ENCODE measurements at places on chromosomes 5 and 9.

DNA sequence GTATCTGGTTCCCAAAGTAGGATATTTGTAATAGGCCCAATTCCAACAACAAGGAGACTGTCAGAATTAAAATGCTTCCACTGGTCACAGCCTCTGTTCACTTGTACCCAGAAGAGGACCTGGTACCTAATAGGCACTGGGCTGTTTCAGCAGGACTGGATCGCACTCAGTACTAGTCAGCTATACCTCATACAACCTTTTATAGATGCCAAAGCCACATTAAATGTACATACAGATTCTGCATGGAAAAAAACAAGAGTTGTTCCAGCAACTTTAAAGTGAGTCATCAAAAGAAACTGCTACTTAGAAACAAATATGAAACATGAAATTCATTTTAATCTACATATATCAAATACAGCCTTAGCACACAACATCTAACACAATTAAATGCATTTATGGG lies 87.5 kb downstream of the GPR21 start:
- no peak for DNase-seq

GRCh38 chr5:10366310-10367272 lies 13.1 kb downstream of the MARCHF6 start:
- no peak for DNase-seq

DNA sequence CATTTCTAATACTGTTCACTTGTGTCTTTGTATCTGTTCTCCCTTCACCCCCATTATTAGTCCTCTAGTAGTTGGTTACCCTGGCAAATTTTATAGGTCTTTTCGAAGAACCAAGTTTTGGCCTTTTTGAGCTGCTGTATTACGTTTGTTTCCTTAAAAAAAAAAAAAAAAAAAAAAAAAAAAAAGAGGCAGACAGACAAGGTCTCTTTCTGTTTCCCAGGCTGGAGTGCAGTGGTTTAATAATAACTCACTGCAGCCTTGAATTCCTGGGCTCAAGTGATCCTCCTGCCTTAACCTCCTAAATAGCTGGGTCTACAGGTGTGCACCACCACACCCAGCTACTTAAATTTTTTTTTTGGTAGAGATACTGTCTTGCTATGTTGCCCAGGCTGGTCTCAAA lies 20.9 kb downstream of the DDX4 start:
- no peak for DNase-seq

DNA sequence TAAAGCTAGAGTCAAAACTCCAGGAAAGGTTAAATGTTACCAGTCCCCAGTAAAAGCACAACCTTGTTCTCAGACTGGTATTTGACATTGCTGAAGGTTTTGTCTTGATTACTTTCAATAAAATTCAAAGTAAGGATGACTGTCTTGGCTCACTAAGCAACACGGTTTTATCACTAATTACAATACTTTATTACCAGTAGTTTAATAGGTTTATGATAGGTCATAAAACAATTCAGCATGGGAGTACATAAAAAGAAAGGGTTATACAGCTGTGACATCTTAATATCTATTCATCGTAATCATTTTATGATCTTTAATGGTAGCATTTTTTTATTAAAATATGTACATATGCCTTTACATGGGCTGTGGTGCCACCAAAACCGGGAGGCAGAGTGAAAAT lies 370.7 kb upstream of the IRX2 start:
- DNase-seq: no peak

GRCh38 chr5:44875661-44876605 lies 67.2 kb downstream of the MRPS30 start:
- DNase-seq: no peak

DNA sequence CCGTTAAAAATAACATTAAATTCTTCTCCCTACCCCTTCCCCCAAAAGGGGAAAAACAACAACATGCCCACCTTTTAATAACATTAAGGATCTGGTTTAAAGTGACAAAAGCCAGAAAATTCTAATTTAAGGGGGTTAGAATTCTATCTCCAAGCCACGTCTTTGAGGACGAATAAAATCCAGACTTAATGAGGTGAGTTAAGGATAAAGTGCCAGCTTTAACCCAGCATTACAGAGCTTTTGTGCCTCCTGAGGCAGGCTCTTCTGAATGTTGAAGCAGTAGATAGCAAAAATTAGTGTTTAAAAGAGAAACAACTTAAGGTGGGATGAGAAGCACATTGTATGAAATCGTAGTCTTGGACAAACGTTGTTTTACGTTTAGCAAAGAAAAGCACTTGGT lies 329.0 kb upstream of the MPDZ start:
- DNase-seq: no peak

GRCh38 chr9:135281791-135282737 lies 194.6 kb downstream of the OLFM1 start:
- DNase-seq: no peak

GRCh38 chr9:80649496-80649895 lies 1039.9 kb downstream of the TLE1 start:
- DNase-seq: no peak

DNA sequence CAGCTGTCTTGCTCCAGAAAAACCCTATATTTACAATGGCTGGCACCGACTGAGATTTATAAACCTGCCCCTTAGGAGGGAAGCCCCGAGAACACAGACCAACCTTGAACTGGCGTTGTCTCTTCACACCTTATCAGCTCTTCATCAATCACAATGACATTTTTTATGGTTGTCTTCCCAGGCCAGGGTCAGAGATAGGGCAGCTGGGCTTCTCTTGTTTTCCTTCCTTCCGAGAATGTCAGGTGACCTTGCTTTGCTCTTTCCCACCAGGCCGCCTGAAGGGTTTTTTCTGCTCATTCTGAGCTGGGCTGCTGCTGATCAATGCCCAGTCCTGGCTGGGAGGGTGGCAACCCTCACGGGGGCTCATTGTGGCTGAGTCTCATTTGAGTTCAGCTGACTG lies 619.1 kb downstream of the CCDC171 start:
- DNase-seq: no peak

DNA sequence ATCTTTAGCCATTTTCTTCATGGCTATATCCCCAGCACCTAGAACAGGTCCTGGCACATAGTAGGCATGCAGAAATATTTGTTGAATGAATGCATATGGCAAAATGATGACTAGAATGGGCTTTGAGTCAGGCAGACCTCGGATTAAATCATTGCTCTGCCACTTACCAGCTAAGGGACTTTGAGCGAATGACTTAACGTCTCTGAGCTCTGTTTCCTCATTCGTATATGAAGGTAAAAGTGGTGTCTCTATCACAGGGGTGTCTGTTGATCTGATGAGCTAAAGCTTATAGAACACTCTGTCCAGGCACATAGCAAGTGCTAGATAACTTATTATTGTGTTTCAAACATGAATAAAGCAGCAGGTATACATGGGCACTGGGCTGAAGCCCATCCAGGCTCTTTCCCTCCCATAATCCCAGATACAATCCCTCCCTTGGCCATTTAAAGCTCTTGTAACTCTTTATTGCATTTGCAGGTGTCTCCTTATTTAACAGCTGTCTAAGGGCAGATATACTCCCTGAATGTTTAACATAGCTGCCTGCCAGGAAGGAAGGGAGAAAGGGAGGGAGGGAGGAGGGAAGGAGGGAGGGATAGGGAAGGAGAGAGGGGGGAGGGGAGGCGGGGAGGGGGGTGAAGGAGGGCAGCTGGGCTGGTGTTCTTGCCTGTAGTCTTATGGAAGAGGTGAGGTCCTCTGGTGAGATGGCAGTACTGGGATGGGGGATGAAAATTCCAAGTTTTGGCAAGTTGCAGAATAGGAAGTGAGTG lies 23.2 kb upstream of the STXBP1 start:
- DNase-seq: no peak

GRCh38 chr9:112288029-112288428 lies 45.4 kb downstream of the PTBP3 start:
- DNase-seq: no peak

- DNase-seq: no peak
Measured at GRCh38 chr5:157793301-157793700, 49.8 kb downstream of the LSM11 start.

GRCh38 chr5:59789894-59790293 lies 103.6 kb downstream of the PDE4D start:
- DNase-seq: no peak

DNA sequence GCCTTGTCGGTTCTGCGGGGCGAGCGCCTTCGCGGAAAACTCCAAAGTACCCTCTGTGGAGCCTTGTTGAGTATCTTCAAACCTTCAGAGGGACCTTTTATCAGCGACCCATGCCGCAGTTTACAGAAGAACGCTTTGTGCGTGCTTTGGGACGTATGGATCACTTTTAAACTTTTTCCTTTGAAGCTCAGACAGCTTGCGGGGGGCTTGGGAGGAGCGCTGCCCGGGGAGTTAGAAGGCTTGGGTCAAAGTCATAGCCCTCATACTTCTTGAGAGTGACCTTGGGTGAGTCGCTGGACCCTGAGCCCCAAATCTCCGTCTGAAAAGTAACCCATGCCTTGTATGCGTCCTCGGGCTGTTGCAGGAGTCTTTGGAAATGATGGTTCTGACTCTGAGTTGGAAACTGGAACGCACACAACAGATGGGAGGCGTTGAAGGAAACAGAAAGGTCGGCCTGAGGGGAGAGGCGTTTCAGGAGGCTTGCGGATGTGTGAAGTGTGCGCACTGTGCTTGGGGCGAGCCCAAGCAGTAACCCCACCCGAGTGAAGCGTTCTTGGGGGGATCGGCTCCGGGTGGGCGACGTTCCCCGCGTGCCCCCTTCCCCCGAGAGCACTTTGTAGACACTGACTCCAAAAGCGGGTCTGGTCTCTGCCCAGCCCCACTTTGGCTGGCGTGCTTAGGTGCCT lies 661 bp upstream of the SLC25A51 start:
- DNase-seq: no peak

GRCh38 chr5:82525626-82526025 lies 247.5 kb upstream of the RPS23 start:
- DNase-seq: no peak

DNA sequence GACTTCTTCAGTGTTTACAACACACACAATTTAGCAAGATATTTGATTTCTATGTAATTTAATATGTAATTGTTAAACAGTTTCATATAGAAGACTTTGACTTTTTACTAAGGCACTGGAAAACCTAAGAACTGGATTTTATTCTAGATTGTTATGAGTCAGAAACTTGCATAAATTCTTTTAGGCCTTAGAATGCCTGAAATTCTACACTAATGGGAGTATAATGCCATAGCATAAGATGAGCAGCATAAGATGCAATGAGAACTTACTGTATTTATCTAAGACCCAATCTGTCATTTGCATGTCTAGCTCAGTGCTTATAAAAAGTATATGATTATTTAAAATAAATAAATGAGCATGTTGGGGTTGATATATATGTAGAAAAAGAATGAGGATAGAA lies 285.2 kb downstream of the CDH12 start:
- DNase-seq: no peak

GRCh38 chr5:127038550-127038949 lies 8.2 kb upstream of the MARCHF3 start:
- DNase-seq: no peak

GRCh38 chr9:132717326-132717945 lies 47.2 kb downstream of the GTF3C4 start:
- no peak for DNase-seq

- no peak for DNase-seq
Measured at GRCh38 chr5:63803165-63803564, 159.1 kb downstream of the HTR1A start.

- no peak for DNase-seq
Measured at GRCh38 chr9:37471942-37472684, 6.9 kb upstream of the ZBTB5 start.

DNA sequence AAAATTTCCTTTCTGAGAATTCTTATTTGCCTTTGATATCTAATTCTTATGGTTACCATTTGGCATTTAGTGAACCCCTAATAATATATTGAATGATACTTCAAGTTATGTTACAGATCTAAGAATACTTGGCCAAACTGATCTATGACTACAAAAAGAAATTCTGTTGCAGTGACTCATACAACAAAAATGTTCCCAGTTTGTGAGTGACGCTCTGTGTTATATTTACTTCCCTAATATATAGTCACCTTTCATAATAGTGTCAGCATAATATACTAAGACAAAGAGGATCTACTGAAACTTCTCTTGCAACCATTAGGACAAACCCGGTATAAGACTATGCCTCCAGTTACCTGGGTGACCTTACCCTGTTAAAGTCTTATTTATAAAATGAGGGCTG lies 216.9 kb upstream of the TLX3 start:
- no peak for DNase-seq

DNA sequence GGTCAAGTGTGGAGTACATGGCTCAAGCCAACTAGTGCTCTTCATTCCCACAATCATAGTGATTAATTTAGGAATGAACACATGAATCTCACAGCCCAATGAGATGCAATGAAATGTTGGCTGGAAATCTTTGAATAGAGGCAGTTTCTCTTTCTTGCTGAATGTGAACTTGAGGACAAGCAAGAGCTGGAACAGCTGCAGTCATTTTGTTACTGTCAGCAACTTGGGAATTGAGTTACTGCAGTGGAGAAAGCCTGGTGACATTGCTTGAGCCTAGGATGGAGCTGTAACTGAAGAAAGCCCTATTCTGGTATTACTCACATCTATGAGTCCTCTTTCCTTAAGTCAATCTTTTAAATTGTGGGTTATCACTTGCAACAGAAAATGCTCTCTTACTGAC lies 62.3 kb downstream of the YIPF5 start:
- DNase-seq: no peak

DNA sequence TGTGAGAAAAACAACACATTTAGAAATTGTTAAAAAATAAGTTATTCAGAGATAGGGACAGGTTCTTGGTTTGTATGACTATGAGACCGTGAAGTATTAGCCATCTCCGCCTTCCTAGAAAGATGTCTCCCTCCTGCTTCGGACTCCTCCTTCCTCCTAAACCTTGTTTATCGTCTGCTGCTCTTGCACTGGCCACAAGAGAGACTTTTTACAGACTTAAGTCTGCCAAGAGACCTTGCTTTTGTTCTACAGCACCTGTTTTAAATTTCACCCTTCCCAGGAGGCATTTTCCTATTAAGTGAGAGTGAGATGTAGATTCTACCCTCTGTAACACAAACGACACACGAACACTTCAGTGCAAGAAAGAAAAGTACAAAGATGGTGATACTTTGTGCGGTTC lies 274.6 kb downstream of the ARHGEF28 start:
- no peak for DNase-seq

DNA sequence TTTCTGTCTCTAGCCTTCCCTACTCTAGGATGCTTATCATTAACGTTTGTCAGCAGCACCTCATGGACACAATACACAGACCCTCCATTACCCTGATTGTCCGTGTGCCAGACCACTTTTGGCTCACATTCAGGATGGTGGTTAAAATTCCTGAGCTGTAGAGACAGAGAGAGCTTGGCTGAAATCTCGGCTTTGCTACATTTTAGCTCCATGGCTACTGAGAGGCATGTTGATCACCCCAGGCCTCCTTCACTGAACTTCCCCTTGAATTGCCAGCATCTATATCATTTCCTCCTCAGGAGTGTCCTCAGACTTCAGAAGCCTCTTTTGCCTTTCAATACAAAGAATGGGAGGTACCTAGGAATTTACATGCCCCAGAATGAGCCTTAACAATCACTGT lies 104.7 kb upstream of the ISL1 start:
- DNase-seq: no peak

GRCh38 chr9:117734523-117735314 lies 30.5 kb downstream of the TLR4 start:
- DNase-seq: no peak

Data from T-helper 2 cell (primary cell).